ENCODE measurements at places on chromosomes 5 and 9. TPM values are rescaled to one million over a fixed set of nuclear protein-coding genes. Genes with fewer than 3 reads are reported as not detected.

Gene SLC28A3
- total RNA-seq = not detected

Gene ACER2
- 11.0 TPM for total RNA-seq

Gene ACTBL2
- not detected for total RNA-seq

Gene PTGER4
- 1.6 TPM for total RNA-seq

Gene PIP5K1B
- total RNA-seq = 2.9 TPM

Gene WNT8A
- 0.82 TPM for total RNA-seq

Gene DMRT3
- not detected for total RNA-seq

Gene SMIM33
- not detected for total RNA-seq

Gene PCDHGB6
- total RNA-seq = 9.8 TPM

Gene CAMK2A
- total RNA-seq = 16.7 TPM

Gene SLC36A3
- total RNA-seq = not detected

Gene ITGA2
- 2.0 TPM for total RNA-seq

Gene IL3
- not detected for total RNA-seq

Gene HK3
- 0.41 TPM for total RNA-seq

Gene KIF24
- 1.2 TPM for total RNA-seq

Gene PDE8B
- total RNA-seq = 7.3 TPM

Gene GABRB2
- 71.7 TPM for total RNA-seq

Gene ADRB2
- total RNA-seq = 0.82 TPM

Gene FBLL1
- 64.8 TPM for total RNA-seq

Gene TMEM174
- not detected for total RNA-seq

Gene WDR41
- 87.2 TPM for total RNA-seq

Gene BARX1
- total RNA-seq = not detected

Gene DMGDH
- total RNA-seq = 3.7 TPM

Gene OR4F3
- total RNA-seq = not detected

Gene BRINP1
- 48.5 TPM for total RNA-seq

Gene TEX48
- total RNA-seq = not detected

Gene INSL6
- not detected for total RNA-seq

Gene MSMP
- total RNA-seq = 0.41 TPM

Gene GABRA1
- 29.8 TPM for total RNA-seq

Gene PCDHA8
- total RNA-seq = 8.2 TPM

Gene PCDH1
- 41.2 TPM for total RNA-seq

Gene SPAAR
- total RNA-seq = 0.41 TPM

Gene PCDHA9
- total RNA-seq = 9.8 TPM

Gene FOXI1
- not detected for total RNA-seq

Gene SLC34A1
- not detected for total RNA-seq

Gene C9orf50
- not detected for total RNA-seq

Gene EEIG1
- 5.7 TPM for total RNA-seq

Gene NUTM2F
- total RNA-seq = not detected

Gene FBN2
- total RNA-seq = 7.7 TPM

Gene LCP2
- 1.2 TPM for total RNA-seq

Gene FBXO10
- total RNA-seq = 8.6 TPM

Gene TSSK1B
- under 0.01 TPM for total RNA-seq

Gene CENPK
- total RNA-seq = 8.6 TPM

Gene TMEM232
- 25.7 TPM for total RNA-seq

Gene TAF11L10
- not detected for total RNA-seq

Gene SLC35A4
- total RNA-seq = 2.0 TPM
